WERI-Rb-1 (cell line): ENCODE measurements at places on chromosomes 7 and 10.

- DNase-seq, result peak; percentile 40
Observed at GRCh38 chr10:99329554-99330346, 594 bp downstream of the CNNM1 start.

DNA sequence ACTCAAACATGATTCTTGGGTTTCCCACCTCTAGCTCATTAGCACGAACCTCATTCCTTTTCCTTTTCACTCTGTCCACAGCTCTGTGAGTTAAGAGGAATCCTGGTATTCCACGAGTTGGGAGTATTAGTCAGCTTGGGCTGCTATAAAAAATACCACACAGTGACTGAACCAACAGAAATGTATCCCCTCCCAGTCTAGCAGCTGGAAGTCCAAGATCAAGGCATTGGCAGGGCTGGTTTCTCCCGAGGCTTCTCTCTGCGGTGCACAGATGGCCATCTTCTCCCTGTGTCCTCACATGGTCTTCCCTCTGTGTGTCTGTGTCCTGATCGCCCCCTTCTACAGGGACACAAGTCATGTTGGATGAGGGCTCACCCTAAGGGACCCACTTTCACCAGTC, 261.6 kb downstream of the TNS3 start:
- no peak for DNase-seq

GRCh38 chr7:22452960-22453558, 46.9 kb downstream of the STEAP1B start:
- no peak for DNase-seq

- DNase-seq, result no peak
Observed at GRCh38 chr7:127765150-127765549, 113.2 kb downstream of the SND1 start.

DNA sequence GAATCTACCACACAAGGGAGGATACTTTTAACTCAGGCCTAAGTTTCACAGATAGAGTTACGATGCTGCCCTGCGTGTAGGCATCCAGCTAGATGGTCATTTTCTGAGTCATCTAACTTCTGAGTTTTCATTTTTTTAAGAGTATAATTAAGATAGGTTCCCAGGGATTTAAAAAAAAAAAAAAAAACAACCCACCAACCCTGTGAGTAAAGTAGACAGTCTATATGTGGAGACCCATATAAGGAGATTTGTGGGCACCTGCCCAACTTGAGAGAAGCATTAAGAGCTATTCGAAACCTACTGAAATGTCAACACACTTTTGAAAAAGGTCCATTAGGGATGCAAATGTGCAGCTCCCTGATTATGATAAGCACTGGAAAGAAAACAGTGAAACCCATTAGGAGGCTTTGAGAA, 257.3 kb downstream of the TRIL start:
- DNase-seq, result no peak

- no peak for DNase-seq
Observed at GRCh38 chr7:107563081-107563774, 492 bp downstream of the COG5 start.

- no peak for DNase-seq
Observed at GRCh38 chr7:117772421-117772820, 100.8 kb downstream of the CTTNBP2 start.

GRCh38 chr10:30825495-30825894, 195.9 kb upstream of the LYZL2 start:
- DNase-seq, result no peak

- no peak for DNase-seq
Observed at GRCh38 chr10:18109341-18109870, 30.8 kb upstream of the CACNB2 start.

GRCh38 chr7:26397796-26398426, 106.2 kb downstream of the SNX10 start:
- DNase-seq, result peak; percentile 81

GRCh38 chr10:103895411-103896186, 22.4 kb downstream of the STN1 start:
- DNase-seq, result no peak

GRCh38 chr7:29346231-29346978, 151.8 kb downstream of the CHN2 start:
- no peak for DNase-seq

DNA sequence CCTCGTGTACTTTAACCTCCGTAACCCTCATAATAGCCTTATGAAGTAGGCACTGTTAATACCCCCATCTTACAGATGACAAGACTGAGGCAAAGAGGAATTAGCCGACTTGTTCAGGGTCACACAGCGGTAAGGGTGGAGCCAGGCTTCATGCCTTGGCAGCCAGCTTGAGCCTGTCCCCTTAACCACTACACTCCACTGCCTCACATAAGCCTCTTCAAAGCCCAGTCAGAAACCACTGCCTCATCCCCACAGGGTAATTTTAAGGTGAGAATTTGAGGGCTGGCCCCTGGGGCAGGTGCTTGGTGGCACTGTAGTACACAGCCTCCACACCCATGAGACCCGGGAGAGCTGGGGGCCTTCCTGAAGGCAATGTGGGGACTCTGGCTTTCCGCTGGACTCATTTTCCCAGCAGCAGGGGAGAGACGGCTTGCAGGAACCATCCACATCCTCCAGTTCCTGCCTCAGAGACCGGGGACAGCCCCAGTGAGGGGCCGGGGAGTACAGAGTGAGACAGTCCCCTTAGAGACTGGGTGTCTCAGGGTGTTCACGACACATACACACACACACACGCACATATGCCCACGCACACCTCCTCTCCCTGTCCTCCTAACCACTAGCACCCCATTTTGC, 7.6 kb upstream of the C10orf105 start:
- no peak for DNase-seq

GRCh38 chr10:12196531-12197211, 683 bp downstream of the CDC123 start:
- no peak for DNase-seq

- no peak for DNase-seq
Observed at GRCh38 chr7:156725936-156726335, 85.4 kb downstream of the RNF32 start.

DNA sequence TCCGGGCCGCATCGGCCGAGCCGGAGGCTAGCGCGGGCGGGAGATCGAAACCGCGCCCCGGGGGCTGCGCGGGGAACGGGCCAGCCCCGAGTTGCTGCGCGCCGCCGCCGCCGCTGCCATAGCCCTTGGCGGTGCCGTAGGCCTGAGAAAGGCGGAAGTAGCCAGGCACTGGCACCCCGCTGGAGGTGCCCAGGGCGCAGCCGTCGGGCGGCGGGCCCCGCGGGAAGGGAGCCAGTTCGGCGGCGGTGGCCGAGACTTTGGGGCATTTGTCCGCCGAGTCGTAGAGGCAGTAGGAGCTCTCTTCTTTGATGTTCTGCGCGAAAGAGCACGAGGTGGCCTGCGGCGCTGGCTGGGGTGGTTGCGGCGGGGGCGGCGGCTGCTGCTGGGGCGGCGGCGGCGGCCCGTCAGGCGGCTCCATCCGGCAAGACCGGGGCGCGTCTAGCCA, 587 bp downstream of the HOXA10 start:
- DNase-seq, result peak; percentile 14
